ENCODE measurements at places on chromosomes 11 and 22.
A peak's percentile ranks its signal among the peaks of the same experiment; 100 is the strongest.

DNA sequence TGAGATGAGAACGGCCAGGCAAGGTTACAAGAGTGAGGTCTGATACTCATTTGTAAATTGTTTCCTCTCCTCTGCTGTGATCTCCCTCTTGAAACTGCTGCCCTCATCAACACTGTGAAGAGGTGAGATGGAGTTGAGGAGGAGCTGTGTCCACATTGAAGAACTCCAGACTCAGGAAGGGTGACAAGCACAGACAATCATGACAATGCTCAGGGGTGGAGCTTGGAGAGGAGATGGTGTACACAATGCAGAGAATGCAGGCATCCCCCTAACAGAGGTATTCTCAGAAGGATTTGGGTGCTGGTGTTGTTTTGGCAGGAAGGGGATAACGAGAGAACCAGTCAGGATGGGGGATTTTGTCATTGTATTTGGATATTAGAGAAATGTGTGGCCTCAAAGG, 21.5 kb upstream of the MMP7 start:
- no peak for DNase-seq

DNA sequence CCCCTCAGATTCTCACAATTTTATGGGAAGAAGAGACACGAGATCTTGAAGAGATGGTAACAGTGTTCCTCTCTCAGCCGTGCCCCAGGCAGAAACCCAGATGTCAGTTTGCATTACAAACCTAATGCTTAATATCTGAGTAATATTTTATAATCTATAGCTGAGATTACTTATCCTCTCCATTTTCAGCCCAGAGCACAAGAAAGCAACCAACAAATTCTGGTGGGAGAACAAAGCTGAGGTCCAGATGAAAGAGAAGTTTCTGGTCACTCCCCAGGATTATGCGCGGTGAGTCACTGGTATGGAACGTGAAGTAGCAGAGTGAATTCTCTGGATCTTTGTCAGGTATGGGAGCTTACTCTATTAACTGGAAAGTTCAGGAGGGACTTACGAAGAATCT, 884 bp downstream of the CENATAC start:
- no peak for DNase-seq

- DNase-seq, result no peak
Observed at GRCh38 chr11:67369275-67369674, 4.1 kb downstream of the CLCF1 start.

GRCh38 chr22:47672526-47672925, 910.1 kb downstream of the TBC1D22A start:
- DNase-seq, result no peak

GRCh38 chr11:92460213-92460612, 235.6 kb downstream of the FAT3 start:
- no peak for DNase-seq

- DNase-seq, result no peak
Observed at GRCh38 chr22:41576877-41577276, 12.8 kb downstream of the PMM1 start.

GRCh38 chr11:61146416-61146815, 14.8 kb downstream of the VPS37C start:
- no peak for DNase-seq

DNA sequence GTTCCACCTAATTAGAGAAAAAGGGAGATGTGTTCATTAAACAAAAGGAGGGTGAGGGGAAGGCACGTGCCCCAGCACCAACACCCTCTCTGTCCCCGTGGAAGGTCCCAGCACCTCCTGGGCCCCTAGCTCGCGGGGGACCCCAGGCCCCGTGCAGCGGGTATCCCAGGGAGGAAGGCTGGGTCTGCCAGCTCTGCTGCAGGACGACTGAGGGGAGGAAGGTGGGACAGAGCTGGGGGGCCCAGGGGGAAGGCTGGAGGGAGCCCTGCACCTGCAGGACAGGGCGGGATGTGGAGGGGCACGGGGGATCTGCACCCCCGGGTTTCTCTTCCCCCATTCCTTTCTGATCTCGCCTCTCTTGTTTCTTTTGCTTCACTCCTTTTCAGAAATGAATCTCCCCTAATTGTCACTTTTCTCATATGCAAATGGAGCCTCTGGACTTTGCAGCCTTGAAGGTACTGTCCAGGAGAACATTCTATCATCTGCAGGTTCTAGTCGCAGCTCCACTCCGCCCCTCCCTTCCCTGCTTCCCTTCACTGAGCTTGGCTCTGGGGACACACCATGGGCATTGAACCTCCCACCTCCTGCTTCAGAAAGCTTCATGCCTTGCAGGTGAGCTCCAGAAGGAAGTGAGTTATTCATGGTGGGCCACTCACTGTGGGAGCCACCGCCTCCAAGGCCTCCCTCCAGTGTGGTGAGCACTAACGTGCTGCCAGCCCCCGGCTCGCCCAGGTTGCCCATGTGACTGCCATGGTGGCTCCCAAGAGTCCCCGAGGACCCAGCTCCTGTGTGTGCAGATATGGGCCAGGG, 111.0 kb downstream of the ST3GAL4 start:
- DNase-seq, result no peak

GRCh38 chr11:126546694-126547093, 191.2 kb downstream of the ST3GAL4 start:
- no peak for DNase-seq

- no peak for DNase-seq
Observed at GRCh38 chr11:59814021-59814420, 3.4 kb upstream of the MRPL16 start.

DNA sequence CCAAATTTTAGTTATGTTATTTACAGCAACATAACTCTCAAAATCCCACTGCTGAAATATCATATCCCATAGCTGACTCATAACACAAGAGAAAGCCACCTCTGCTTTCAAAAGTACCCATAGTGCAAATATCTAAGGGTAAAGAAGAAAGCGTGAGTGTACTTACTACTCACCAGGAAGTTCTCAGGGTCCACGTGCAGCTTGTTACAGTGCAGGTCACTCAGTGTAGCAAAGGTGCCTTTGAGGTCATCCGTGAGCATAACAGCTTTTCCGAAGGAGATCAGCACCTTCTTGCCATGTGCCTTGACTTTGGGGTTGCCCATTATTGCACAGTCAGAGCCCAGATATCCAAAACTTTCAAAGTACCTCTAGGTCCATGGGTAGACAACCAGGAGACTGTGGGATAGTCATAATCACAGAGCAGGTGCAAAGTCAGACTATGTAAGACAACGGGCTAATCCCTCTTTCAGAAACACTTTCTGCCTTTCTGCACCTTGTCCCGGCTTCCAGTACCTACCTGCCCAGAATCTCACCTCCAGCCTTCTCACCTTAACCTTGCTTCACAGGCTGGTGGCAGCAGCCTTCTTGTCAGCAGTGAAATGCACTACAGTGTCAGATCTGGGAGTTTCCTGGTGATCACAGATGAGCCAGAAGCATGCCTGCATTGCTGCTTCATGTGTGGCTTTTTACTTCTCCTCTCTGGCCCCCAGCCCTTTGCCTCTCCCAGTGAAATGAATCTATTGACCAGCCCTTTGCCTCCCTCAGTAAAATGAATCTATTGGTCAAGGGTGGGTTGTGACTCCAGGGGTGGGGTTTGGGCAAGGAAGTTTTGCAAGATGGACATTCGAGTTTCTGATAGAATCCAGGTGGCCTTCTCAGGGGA, 6.5 kb downstream of the HBG1 start:
- no peak for DNase-seq

DNA sequence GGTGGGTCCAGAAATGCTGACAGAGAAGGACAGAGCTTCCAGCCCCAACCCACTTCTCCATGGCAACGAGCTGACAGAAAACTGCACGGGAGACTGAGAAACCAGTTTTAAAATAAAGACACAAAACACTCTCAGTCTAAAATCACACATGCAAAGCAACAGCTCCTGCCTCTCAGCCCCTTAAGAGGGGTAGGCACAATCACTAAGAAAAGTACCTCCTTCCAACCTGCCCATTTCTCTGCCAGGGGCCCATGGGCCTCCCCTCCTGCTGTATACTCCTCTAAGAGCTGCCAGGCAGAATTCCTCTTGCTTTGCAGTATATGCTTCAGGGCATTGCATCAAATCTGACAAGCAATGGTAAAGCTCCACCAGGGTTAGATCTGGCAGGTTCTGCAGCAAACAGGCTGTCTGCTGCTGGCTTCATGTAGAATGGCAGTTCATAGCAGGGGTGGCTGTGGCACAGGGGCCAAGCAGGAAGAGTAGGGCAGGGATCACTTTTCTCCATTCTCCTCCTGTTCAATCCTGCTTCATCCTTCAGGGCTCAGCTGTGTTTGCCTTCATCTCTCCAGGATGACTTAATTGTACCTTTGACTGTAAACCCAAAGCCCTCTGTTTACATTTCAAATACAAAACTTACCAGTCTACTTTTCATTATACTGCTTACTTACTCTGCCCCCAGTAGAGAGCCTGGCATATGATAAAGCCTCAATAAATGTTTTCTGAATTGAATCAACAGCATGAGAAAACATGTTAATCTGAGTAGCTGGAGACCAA, 77.7 kb downstream of the KCNC1 start:
- no peak for DNase-seq

- no peak for DNase-seq
Observed at GRCh38 chr11:32584921-32585320, 1.3 kb downstream of the EIF3M start.

DNA sequence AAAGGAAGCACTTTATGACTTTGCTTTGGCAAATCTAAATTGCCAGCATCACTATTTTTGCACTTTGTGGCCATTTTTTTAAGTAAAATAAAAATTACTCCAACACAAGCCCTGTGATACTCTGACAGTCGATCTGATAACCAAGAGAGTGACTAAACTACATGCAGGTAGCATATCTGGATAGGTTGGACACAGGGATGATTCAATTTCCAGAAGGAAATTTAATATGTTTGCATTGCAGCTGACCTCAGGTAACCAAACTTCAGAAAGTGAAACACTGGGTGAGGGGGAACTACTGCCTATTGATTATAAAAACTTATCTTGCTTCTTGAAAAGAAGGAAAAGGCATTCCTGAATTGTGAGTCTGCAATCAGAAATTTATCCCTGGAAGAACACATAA, 13.9 kb downstream of the OR5B3 start:
- no peak for DNase-seq

- DNase-seq, result no peak
Observed at GRCh38 chr11:33906484-33907186, 14.8 kb upstream of the LMO2 start.

DNA sequence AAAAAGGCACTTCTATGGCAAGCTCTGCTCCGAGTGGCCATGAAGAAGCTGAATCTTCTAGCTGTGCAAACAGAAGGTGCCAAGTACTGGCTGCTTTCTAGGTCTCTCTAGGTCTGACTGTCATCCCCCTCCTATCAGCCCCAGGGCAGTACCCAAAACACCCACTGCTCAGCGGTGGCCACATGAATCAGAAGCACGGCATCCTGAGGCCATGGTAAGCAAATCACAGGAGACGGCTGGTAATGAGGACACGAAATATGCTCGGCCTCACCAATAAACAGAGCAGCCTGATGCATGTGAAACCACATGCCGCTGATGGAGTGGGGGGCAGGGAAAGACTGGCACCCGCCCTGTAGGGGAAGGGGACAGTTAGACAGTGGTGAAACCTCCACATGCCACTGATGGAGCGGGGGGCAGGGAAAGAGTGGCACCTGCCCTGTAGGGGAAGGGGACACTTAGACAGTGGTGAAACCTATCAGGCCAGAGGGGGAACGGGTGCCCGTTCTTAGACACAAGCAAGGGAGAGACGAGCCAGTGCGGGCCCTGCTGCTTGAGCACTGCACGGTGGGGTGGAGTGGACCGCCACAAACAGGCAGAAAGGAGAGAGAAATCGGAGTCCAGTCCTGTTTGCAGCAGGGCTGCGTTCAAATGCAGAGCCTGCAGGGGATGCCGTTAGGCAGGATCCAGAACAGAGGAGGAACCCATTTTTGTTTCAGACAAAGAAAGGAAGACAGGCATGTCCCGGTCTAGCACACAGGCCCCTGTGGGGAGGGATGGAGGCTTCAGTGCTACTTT, 29.9 kb upstream of the MOB2 start:
- no peak for DNase-seq

DNA sequence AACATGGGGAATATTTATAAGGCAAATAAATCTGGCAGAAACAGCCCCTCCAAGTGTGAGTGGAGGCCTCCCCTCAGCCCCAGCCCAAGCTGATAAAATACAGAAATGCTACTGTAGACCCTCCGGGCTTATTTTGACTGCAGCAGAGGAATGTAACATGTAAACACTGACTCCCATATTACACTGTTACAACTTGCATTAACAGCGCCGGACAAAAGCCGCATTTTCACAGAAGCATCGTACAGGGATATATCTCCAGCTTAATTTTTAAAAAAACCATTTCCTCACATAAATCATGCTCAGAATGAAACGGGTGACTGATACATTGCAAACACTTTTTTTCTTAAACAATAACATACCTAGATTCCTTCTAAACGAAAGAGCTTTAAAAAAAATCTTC, 36.6 kb upstream of the COMT start:
- no peak for DNase-seq

DNA sequence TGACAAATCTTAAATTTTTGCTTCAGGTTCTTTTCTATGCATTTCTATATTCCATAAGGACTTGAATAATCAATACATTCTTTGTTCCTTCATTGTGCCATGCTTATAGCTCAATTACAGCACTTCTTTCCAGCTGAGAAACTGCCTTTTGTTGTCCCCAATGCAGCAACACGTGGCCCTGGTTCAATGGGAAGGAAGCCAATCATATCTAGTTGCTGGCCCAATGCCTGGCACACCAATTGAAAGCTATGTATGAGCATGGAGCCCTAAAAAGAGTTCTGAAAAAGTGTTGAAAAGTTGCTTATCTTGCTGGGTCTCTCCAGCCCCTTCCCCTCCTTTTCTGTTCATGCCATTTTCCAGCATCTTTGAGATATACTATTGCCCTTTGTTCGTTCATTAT, 448.0 kb upstream of the FAT3 start:
- DNase-seq, result peak; percentile 58

GRCh38 chr11:19365743-19366410, 125.1 kb upstream of the E2F8 start:
- no peak for DNase-seq

DNA sequence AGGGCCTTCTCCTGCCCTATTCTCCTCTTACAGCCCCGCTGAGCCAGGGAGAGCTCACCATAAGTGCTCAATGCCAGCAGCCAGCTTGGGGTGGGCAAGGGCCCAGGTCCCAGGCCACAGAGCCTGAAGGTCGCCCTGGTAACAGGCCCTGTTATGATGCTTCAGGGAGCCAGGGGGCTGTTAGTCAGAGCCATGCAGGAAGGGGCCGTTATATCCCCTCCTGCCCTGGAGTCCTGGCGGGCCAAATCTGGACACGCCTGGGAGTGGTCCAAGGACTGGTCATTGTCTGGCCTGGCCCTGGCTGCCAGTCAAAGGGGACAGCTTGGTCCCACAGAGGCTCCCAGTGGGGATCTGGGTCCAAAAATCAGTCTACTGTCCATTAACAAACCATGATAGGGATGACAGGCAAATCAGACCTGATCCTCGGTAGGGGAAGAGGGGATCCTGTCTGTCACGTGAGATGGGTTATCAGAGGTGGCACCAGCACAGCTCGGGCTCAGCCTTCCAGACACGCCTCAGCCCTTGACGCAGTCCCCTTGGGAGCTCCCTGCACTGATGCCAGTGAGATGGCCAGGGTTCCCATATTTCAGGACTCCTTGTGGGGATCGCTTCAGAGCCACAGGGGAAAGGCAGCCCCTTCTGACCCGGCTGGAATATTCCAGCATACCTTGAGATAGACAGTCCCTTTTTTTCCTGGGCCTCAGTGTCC, 55.9 kb downstream of the LRRC32 start:
- no peak for DNase-seq
